ENCODE measurements at places on chromosomes 1 and 21. TPM values are rescaled to one million over a fixed set of nuclear protein-coding genes. Genes with fewer than 3 reads are reported as not detected.

The TMPRSS2 gene
- 54.8 TPM for total RNA-seq

The SPRR2D gene
- total RNA-seq: not detected

The ASAP3 gene
- 40.1 TPM for total RNA-seq

The ST6GALNAC5 gene
- 17.3 TPM for total RNA-seq

The LINGO4 gene
- total RNA-seq: 0.47 TPM

The PDC gene
- total RNA-seq: not detected

The SPRR3 gene
- total RNA-seq: 0.58 TPM

The HRNR gene
- total RNA-seq: not detected

The VANGL2 gene
- total RNA-seq: 15.5 TPM

The SPRR1A gene
- not detected for total RNA-seq

The RHEX gene
- total RNA-seq: 1.1 TPM

The TSTD1 gene
- 56.5 TPM for total RNA-seq

The SLFNL1 gene
- total RNA-seq: 1.2 TPM

The FCRL5 gene
- total RNA-seq: 0.23 TPM

The MCOLN2 gene
- 0.93 TPM for total RNA-seq

The GPR3 gene
- total RNA-seq: 0.35 TPM

The DTL gene
- 9.8 TPM for total RNA-seq
